ENCODE measurements at places on chromosomes 12 and 14.
A peak's percentile ranks its signal among the peaks of the same experiment; 100 is the strongest.

DNA sequence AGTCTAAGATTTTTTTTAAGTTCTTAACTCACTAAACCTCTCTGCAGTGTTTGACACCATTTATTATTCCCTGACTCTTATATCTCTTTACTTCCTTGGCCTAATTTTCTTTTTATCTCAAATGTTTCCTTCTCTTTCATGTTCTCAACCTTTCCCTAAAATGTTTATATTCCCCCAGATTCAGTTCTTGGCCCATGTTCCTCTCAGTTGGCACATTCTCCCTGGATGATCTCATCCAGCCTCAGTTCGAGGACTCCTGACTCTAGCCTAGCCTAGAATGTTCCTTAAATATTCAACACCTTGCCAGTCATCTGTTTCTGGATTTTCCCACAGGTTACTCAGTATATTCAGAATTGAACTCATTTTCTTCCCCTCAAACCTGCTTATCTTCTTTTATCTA, 81.3 kb downstream of the SCN8A start:
- no peak for DNase-seq

- DNase-seq: no peak
Observed at GRCh38 chr14:71933001-71933587, 865 bp downstream of the RGS6 start.

DNA sequence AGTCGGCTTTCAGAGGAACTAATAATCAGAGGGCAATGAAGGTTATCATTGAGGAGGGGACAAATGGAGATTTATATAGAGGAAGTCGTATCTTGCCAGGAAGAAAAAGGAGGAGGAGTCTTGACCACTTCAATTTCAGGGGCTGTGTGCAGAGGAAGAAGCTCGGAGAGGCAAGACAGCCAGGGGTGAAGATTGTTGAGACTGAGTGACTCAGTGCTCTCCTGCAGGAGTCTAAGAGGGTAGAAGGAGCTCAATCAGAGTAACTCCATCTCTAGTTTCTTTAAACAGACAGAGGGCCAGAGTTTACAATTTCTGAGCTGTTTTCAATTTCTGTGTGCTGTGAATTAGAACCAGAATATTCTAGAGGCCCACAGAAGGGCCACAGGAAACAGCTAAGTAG, 439.3 kb upstream of the PRICKLE1 start:
- peak; percentile 34 for DNase-seq

DNA sequence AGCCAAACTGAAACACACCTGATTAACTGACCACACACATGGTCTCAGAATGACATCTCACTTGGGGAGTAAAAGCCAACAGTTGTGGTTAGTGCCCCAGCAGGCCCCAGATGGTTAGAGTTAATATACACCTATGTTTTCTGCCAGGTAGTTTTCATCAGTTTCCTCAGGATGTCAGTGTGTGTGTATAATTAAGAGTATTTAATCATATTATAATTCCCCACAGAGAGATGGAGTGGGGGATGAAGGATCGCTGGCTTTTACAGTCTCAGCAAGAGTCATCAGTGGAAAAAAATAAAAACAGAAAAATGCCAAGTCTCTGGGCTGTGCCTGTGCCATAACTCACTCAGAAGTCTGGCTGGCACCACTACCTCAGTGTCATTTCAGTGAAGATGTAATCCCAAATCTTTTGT, 412.5 kb downstream of the ZFP36L1 start:
- DNase-seq: no peak

- DNase-seq: no peak
Observed at GRCh38 chr14:28577187-28577586, 189.4 kb upstream of the FOXG1 start.

GRCh38 chr12:112198120-112198733, 72.9 kb downstream of the TRAFD1 start:
- peak; percentile 68 for DNase-seq

All from mesenchymal stem cell (in vitro differentiated cells and primary cell).